GM06990 (cell line): ENCODE measurements at places on chromosomes 5 and 9.

DNA sequence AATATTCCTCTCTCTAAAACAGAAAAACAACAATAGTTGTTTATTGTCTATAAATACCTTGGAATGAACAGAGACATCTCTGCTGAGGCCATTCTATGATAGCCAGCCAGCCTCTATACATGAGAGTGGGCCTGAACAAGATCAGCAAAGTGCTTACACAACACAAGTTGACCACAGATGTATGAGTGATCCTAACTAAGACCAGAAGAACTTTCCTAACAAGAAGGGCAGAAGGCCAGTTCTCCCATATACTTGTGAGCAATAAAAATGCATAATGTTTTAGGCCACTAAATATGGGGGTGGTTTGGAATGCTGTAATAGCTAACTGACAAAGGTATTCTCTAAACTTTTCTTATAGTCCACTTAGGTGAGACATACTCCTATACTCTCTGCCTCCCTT, 345.7 kb downstream of the SPATA31D1 start:
- no peak for DNase-seq

DNA sequence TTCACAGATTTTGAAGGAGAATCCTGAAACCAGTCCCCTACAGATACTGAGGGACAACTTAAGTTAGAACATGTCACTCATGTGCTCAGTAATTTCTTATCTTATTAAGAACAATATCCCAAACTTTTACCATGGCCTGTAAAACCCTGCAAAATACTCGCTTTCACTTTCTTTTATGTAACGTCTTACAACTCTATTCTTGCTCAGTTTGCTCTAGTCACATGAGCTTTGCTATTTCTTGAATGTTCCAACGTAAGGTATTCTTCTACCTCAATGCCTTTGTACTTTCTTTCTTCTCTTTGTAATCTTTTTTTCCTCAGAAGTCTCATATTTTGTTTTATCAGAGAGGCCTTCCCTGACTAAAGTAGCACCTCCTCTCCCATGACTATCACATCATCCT, 14.1 kb downstream of the TMEM38B start:
- no peak for DNase-seq

DNA sequence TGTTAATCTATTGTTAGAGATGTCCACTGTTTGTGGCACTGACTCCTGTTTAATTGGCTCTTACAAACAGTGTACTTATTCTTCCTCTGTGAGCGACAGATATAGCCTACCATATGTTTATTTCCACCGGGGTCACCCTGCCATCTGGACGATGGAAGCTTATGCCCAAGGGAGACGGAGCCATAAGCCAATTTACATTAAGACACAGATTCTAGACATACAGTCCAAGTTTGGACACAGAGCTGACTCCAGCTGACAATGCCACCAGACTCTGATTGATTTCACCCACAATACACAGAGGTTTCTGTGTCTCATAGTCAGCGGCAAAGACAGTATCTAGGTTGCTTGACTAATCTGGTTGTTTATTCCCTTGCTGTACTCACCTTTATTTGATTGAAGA, 198.9 kb downstream of the ENC1 start:
- no peak for DNase-seq

DNA sequence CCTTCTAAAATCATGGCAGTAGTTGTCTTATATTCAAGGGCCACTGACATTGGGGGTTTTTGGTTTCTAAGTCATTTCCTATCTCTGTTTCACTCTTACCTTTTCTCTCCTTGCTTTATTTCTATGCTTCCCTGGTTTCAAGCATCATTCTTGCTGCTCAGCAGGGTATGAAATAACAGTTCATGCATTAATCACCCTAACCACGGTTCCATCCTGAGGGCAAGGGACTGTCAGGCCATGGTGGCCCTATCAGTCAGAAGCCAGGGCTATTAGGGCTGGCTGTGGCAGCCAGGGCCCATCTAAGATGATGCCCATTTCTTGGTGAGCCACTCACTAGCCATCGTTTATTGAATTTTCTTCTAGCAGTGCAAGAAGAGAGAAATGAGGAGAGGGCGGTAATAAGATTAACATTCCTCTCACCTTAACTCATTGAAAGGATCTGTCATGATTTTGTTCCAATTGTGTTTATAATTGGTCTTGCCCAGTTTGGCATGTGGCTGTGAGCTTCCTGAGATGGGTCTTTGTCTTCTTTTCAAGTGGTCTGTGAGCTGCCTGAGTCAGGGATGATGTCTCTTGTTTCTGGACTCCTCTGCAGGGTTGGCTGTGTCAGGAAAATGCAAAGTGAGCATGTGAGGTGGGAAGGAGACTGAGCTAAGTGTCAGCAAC, 45.2 kb downstream of the CYSTM1 start:
- DNase-seq, result peak; percentile 40

DNA sequence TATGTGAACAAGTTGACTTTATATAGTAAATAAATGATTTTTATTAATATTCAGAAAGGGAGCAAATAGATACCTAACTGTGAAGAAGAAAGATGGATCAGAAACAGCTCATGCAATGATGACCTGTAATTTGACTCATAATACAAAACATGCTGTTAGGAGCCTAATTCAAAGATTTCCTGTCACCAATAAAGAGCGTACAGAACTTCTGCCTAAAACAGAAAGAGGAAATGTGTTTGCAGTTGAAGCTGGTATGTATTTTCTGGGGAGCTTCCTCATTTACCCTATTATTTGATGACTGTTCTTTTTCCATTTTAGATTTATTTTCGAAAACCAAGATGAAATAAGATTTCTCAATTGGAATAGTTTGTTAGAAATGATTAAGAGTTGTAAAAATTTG, 11.4 kb downstream of the YTHDC2 start:
- DNase-seq, result peak; percentile 32

DNA sequence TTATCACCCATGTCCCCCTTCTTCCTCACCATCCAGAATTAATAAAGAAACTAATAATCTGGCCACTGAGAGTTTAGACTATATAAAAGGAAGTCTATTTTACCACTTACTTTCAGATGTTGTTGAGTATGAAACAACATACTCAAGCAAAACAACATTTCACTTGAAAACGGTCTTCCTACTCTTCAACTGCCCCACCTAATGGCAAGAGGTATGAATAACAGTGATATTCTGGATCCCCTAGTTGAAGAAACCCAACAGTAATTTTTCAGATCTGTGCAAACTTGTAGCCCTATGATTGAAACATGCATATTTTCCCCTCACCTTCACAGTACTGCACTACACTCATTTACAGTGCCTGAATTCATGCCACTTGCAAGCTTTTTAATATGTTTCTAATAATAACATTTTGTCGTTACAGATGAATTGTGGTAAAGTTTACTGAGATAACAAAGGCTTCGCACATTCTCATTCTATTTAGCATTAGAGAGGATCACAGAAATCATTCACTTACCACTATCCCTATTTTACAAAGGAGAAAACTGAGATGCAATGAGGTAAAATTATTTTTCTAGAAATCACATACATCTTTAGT, 267.9 kb upstream of the PDE4D start:
- DNase-seq, result peak; percentile 9

DNA sequence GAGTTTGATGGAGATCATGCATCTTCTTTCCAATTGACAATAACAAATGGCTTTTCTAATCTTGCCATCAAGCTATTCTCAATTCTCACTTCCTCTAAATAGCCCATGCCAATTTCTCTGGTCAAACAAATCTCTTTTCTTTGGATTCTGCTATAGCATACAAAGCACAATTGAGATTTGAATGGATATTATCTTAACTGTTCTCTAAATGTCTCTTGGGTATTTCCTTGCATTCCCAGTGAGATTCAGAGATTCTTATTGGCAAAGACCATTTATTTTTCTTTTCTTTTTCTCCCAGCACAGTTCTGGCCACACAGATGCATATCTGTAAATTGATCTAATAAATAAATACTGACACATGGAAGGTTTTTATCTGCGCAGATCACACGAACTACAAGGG, at the start of gene OR1N2:
OR1N2 (plus strand) TSS at position 301 of the 400 bp plus-strand sequence. CDS start 100 bp downstream, outside the sequence.
- no peak for DNase-seq

DNA sequence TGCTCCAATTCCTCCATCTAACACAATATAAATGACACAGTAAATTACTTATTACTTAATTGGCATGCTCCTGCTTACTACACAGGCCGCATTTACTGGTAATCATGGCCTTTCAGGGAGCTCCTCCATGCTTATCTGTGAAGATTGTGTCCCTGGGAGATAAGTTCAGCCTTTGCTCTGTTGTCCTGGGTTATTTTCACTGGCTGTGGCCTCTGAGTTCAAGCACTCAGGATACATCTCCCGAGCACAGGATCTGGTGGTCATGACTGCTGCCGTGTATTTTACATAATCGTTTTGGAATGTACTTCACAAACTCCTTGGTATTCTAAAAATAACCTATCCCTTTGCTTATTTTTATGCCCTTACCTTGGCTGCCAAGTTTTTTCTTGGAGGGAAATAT, 215.7 kb downstream of the ICE1 start:
- no peak for DNase-seq

GRCh38 chr5:9173281-9174048, 372.4 kb downstream of the SEMA5A start:
- no peak for DNase-seq

- no peak for DNase-seq
Observed at GRCh38 chr9:133560944-133561343, 26.4 kb downstream of the ADAMTSL2 start.

- DNase-seq, result no peak
Observed at GRCh38 chr9:131113655-131114054, 11.7 kb upstream of the NUP214 start.

DNA sequence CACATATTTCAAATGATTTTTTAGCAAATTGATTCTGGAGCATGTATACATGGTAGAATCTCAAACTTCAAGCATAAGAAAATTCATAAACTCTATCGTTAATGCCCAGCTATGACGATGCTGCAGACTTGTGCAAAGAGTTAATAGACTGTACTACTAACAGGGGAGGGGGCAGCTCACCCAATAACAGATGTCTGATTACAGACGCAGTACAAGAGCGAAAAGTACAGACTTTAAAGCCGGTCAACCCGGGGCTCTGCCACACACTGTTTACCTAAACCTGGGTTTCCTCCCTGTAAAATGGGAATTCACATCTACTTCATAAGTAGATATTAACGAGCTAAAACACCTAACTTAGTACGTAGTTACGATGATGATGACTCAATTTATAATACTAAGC, 651 bp downstream of the TRIM23 start:
- DNase-seq, result no peak

DNA sequence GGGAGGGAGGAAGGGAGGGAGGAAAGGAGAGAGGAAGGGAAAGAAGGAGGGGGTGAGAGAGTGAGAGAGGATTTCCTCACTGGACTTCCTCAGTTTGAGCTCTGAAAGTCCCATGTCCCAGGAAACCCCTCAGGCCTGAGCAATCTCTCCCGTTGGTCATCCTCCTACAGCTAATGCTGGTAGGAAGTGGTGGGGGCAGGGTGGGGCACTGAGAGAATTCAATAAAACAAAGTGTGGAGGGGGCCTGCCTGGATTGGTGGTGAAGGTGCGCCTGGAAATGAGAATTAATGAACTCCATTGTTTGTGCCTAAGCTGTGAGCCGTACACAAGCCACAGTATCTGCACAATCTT, 195.0 kb downstream of the RGS3 start:
- DNase-seq, result no peak

DNA sequence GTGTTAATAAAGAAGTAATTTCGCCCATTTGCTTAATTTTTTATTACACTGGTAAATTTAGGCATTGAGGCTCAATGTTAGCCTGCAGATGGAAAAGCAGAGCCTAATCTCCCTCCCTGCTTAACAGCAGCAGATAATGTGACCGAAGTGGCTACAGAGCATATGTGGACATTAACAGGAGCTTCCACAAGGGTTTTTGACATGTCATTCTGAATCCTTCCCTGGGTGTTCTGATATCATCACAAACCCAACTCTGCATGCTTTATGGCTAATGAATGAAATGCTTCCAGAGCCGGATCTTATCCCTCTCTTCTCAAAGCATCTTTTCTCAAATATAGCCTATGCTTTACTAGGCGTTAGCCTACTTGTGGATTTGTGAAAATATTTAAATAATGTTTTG, 208.6 kb downstream of the CAAP1 start:
- DNase-seq, result no peak

- no peak for DNase-seq
Observed at GRCh38 chr5:33322632-33323031, 118.1 kb upstream of the TARS1 start.

DNA sequence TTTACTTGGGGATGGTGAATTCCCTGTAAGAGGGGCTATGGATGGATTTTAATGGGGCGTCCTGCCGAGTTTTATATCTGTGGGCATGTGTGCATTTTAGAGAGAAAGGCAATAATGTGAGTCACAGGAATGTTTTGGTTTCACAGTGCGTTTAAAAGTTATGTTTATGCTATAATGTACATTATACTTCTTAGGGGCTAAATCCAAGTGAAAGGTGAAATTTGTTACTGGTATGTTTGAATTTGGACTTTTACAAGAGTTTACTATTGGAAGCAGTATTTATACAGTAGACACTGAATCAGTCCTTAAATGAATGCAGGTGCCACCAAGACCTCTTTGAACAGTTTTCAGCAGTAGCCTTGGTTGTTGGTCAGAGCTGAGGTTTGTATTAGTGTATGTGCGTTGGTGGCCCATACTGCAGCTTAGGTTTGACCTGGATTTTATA, 5.6 kb downstream of the JMY start:
- no peak for DNase-seq

DNA sequence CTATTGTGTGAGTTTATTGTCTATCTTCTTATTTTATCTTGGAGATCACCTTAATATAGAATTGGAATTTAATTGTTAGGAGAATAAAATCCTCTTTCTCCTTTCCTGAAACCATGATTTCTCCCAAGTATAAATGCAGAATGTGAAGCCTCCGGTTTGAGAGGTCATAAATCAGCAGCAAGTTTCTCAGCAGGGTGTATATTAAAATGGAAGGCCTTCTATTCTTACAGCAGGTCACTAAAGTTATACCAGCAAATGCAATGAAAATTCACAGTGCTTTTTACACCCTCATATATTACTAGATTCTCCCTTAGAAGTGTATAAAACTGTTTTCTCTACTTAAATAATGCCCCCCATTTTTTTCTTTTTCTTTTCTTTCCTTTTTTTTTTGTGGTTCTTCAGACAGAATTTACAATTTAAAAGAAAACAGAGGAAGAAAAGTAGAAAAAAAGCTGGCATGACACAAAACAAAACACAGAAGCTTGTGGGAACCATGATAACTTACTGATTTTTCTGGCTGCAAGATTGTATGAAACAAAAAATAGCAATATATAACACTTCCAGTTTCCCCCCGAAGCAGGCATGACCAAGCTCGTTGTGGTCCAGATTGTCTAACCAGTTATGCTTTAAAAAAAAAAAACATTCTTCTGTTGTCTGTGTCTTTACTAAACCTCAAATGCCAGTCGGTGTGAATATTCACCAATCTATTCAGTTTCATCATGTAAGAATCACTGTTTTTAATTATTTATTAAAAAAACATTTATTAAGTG, 211.2 kb downstream of the RAB3C start:
- no peak for DNase-seq

DNA sequence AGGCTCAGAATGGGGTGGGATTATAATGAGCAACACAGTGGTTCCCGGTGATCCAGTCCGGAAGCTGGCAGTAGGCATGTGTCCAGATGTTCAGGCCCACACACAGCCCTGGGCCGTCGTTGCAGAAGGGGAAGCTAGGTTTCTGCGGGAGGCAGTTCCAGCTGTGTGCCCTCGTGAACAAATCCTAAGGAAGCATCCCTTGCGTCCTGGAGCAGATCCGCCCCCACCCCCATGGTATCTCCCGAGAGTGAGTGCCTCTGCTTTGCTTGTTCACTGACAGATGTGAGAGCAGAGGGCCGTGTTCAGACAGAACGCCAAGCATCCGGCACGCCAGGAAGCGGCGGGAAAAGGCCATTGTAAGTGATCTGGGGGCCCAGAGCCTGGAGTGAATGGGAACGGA, 104.8 kb downstream of the PDE6A start:
- DNase-seq, result no peak

GRCh38 chr5:124927735-124928134, 181.3 kb upstream of the ZNF608 start:
- DNase-seq, result no peak
